ENCODE measurements at places on chromosomes 5 and 9.

- DNase-seq: no peak
Observed at GRCh38 chr9:36328798-36329411, 70.7 kb upstream of the GNE start.

- DNase-seq: no peak
Observed at GRCh38 chr5:129249886-129250285, 155.3 kb downstream of the ISOC1 start.

DNA sequence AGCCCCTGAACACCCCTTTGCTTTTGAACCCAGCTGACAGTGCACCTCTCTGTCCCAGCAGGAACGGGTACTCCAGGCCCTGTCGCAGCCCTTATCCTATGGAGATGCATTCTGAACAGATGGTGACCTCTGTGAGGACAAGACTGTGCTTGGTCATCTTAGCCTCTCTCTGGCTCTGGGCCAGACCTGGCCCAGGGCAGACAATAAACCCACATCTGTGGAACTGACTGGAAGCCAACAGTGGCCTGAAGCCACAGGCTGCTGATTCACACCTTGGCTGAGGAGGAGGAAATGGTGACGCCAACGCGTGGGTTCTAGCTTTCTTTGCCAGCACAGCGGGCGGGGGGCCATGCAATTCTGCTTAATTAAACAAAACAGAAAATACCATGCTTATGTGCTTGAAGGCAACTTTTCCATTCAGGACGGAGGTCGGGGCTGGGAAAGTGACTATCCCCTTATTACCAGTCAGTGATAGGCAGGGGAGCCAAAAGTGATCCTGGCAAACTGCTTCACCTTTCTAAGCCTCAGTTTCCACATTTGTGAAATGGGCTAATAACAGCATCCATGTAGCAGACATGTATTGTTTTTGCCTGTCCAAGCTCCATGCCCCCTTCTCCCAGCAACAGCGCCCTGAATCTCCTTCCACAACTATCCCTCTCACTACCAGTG is 10.8 kb downstream of the SH3PXD2B start:
- peak; percentile 45 for DNase-seq

DNA sequence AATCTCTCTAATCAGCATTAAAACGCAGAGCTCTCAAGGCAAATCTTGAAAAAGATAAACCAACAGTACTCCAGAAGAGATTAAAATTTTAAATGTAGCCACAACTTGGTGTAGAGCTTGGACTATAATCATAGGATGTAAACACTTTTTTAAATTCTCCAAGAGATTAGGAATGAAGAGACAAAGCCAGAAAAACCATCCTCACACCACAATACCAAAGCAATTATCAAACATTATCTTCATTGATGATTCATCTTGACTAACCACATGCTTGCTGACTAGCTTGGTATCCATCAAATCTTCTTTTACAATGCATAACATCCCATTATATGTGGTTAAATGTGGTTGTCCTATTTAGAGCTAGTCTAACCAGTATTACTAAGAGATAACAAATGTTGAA is 815.1 kb downstream of the TLE1 start:
- DNase-seq: no peak

- DNase-seq: no peak
Observed at GRCh38 chr5:95142145-95142544, 142.7 kb downstream of the MCTP1 start.

DNA sequence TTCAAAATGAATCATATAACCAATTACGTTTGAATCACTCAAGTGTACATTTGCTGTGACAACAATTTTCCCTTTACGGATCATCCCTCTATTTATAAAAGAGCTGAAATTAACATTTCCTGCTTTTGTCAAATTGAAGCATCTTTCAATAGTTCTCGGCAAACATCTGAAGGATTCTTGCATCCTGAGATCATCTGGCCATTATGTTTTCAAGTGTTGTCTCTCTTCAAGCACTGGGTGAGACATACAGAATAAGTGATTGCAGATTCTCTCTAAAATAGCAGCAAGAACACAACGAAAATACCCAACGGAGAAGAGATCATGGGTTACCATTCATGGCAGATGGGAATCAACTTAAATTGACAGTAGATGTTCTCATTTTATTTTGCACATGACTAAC is 283.4 kb upstream of the GRAMD2B start:
- no peak for DNase-seq

GRCh38 chr5:73297430-73297829 is 124.4 kb downstream of the TMEM174 start:
- no peak for DNase-seq

- no peak for DNase-seq
Observed at GRCh38 chr9:21831841-21832509, 29.5 kb downstream of the MTAP start.

DNA sequence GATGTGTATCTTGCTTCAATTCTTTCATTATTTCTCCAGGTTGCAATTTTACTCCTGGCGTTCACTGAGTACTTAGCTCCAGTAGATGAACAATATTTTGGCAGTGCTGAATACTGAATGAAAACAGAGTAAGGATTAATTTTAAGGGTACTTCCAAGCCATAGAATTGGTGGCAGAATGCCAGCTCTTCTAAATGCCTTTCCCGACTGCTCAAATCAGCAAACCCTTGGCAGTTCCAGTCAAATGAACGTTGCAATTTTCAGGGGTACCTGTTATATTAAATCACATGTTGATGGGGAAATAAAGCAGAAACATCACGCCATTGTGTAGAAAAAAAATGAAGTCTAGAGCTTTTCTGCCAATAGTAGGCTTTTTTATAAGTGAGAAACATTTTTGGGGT is 282.4 kb upstream of the RPS23 start:
- no peak for DNase-seq

- no peak for DNase-seq
Observed at GRCh38 chr5:51225789-51226742, 157.2 kb upstream of the ISL1 start.

GRCh38 chr5:43305948-43306565 is 7.2 kb downstream of the HMGCS1 start:
- DNase-seq: no peak

- DNase-seq: no peak
Observed at GRCh38 chr5:4244306-4244705, 648.7 kb downstream of the IRX1 start.

- DNase-seq: no peak
Observed at GRCh38 chr5:53100606-53101005, 9.0 kb downstream of the MOCS2 start.

DNA sequence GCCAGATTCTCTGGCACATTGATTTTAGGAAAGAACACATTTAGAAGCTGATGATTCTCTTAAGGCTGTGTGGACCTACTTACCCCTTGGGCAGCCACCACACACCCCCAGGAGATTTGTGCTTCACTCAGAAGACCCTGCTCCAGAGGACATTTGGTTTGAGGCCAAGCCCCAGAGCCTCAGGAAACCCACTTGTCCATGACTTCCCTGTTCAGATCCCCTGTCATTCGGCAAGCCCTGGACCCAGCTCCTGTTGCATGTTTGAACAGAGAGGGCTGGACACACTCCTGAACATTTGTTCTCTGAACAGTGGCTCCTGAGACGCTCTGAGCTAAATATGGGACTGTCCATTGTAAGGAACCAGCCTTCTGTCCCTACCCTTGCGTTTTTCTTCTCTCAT is 82.1 kb downstream of the AMBP start:
- no peak for DNase-seq

- DNase-seq: no peak
Observed at GRCh38 chr5:1401536-1402138, 43.6 kb downstream of the SLC6A3 start.

GRCh38 chr5:1479581-1480188 is 34.4 kb upstream of the SLC6A3 start:
- DNase-seq: no peak

DNA sequence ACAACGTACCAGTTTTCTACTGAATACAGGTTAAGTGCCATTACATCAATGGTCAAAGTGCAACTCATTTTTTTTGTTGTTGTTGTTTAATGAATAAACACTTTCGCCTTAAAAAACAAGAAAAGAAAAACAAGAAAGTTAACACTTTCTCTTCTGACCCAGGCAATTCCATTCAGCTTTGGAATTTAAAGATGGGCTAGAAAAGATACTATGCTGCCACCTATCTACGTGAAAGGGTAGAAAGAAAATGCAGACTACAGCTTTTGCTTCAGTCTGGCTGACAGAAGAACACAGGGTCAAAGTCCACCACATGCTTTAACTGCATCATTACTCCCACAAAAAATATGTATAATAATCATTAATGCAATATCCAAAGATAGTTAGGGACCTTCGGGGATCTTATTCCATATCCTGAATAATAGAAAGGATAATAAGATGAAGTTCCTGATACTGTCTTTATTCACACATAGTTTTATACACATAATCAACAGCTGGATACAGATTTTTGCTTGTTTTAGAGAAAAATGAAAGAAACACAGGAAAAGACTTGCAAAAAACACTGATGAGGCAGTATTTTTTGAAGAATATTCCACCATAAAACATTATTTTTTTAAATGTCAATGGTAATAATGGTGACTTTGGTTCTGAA is 40.4 kb downstream of the ZDHHC21 start:
- no peak for DNase-seq

- no peak for DNase-seq
Observed at GRCh38 chr9:122364117-122364782, 6.6 kb upstream of the PTGS1 start.

GRCh38 chr5:102916109-102916508 is 161.0 kb downstream of the PAM start:
- DNase-seq: no peak

- no peak for DNase-seq
Observed at GRCh38 chr5:155649666-155650065, 636.1 kb downstream of the KIF4B start.

- no peak for DNase-seq
Observed at GRCh38 chr9:137590123-137590468, 216 bp downstream of the ZMYND19 start.

GRCh38 chr5:159286420-159287035 is 23.4 kb downstream of the UBLCP1 start:
- DNase-seq: no peak

DNA sequence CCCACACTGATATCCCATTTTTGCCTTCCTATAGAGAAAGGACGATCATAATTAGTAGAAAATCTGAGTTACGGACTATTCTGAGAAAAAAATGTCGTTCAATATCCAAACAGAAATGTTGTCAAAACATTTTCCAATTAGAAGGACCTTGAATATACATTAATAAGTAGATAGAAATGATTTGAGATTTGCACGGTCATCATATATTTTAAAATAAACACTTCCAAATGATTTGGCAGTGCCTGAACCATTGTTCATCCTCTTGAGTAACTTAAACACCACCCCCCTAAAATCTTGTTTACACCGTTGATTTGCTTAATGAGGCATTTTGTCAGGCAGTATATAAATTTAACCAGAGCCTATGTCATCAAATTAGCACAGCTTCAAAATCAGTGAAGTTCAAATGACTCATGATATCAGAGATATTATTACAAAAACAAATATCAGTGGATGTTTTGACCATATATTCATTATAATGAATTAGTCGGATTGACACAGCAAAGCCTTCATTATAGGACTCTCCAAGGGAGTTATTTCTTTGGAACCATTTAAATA is 105.0 kb downstream of the ACTL7B start:
- DNase-seq: no peak

DNA sequence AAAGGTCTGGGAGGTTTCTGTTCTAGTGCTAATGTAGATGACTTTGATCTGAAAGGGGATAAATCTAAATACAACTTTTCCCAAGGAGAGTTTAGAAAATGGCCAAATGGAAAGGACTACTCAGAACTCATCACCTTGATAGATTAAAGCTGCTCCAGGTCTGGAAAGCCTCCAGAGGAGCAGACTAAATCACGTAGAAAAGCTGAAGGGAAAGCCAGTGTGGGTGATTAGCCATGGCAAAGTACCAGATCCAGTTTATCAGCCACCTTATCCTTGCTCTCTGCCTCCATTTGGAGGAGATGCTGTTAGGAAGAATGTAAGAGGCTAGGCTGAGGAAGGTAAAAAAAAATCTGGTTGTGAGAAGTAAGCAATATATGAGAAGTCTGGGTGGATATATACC is 120.7 kb upstream of the RAI14 start:
- no peak for DNase-seq

DNA sequence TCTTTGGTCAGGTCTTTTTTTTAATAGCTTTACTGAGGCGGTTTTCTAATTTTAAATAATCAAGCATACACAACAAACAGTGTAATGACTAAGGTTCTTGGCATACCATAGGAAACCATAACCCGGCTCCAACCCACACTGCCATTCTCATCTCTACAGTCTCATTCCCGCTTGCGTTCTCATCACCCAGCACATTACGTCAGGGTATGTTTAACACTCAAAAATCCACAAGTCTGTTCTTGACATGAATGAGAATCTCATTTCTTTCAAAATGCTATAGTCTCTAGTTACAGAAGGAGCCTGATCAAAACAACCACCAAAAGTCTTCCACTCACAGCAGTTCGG is 505 bp downstream of the C5orf34 start:
- no peak for DNase-seq

DNA sequence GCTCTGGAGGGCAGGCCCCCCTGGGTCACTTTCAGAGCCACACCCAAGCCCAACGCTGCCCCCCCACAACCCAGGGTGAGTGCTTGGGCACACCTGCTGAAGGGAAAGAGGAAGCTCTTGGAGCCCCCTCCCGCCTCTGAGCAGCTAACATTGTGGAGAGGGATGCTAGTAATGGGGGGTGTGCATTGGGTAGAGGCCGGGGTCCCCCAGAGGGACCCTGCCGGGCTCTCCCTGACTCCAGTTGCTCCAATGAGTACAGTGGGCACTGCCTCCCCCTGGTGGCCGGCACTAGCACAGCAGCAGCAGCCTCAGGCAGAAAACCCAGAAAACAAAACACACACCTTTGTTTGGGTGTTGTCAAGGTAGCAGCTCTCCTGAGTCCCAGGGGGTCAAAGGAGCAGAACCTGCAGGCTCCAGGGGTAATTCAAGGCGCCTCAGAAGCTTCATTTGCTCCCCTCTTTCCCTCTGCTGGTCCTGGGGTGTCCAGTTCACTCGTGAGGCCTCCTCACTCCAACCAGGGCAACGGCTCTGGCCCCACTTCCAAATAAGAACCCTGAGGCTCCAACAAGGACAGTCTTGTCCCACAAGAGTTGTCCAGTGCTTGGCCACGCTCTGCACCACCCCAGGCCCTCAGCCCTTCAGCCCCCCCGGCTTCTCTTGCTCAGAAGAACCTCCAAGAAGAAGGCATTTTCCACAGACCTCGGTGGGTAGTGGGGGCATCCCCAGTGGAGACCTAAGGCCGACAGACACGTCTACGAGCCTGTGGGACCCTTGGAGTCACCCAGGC is 16.1 kb downstream of the GBGT1 start:
- DNase-seq: peak; percentile 69

All from stimulated activated CD8-positive, alpha-beta memory T cell treated with anti-CD3 and anti-CD28 coated beads, Interleukin-7, amount 100 ng/mL, for 4 hours (primary cell).